Neural crest cell (in vitro differentiated cells): ENCODE measurements at places on chromosomes 5 and 9. TPM values are rescaled to one million over a fixed set of nuclear protein-coding genes. Genes with fewer than 3 reads are reported as not detected.
A peak's percentile ranks its signal among the peaks of the same experiment; 100 is the strongest.

DNA sequence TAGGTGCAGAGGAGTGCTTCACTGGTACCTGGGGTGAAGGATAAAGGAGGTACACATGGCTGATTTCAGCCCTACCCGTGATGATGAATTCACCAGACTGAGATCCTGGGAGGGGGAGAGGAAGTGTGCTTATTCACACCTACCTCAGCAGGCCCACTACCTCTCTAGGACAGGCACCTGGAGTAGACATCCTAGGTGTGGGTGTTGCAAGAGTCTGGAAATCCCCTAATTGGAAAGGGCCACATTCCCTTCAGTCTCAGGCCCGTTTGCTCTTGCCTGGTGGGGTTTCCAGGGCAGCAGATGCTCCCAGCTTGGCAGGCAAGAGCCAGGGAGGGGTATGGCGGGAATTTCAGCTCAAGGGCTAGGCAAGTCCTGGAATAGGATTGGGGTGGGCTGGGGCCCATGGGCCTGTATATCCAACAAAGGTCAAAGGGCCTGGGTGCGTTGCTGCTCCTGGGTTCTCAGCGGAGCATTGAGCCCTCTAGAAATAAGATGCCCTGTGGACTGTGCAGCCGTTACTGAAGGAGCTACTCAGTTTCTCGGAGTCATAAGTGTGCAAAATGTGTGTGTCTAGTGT, 5.8 kb upstream of the CCL21 start:
- peaks cover 10% of the 10 kb centered on the region for H3K27me3 ChIP-seq
- H3K4me3 ChIP-seq = no peak overlapping the region
- H3K27ac ChIP-seq = no peak overlapping the region
- no peaks in the 10 kb centered on the region for H3K4me1 ChIP-seq
- no peaks in the 10 kb centered on the region for H3K36me3 ChIP-seq

DNA sequence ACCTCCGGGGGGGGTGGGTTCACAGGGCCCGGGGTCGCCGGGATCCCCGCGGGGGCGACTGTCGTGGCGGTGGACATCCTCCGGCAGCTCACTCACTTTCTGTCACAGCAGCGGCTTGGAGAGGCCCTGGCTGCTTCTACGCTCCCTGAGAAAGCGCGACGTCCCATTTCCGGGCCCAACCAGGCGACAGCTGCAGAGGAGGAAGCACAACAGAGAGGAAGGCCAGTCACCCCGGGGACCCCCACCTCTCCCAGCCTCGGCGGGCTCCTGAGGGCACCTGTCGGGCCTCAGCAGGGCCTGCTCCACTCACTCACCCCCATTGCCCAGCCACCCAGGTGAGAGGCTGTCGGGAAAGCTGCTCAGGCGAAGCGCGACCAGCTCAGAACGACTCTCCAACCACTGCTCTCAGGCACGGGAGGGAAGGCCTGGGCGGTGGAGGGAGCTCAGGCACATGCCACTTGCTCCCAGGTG, 14.4 kb downstream of the BRD3 start:
- DNase-seq = no peak
- no peak overlapping the region for H3K4me3 ChIP-seq
- H3K27me3 ChIP-seq = no peaks in the 10 kb centered on the region
- H3K4me1 ChIP-seq = peaks cover 13% of the 10 kb centered on the region
- H3K27ac ChIP-seq = no peak overlapping the region

- no peaks in the 10 kb centered on the region for H3K27me3 ChIP-seq
- H3K27ac ChIP-seq = no peak overlapping the region
- H3K36me3 ChIP-seq = no peaks in the 10 kb centered on the region
- peaks cover 16% of the 10 kb centered on the region for H3K4me1 ChIP-seq
- no peak overlapping the region for H3K4me3 ChIP-seq
Measured at GRCh38 chr5:56270058-56270457, 36.9 kb upstream of the ANKRD55 start.

- H3K4me1 ChIP-seq = peaks cover 9% of the 10 kb centered on the region
- H3K4me3 ChIP-seq = no peak overlapping the region
- no peaks in the 10 kb centered on the region for H3K36me3 ChIP-seq
- peaks cover 2% of the 10 kb centered on the region for H3K27me3 ChIP-seq
- no peak overlapping the region for H3K27ac ChIP-seq
Measured at GRCh38 chr5:137287569-137287968, 211.6 kb downstream of the SPOCK1 start.

DNA sequence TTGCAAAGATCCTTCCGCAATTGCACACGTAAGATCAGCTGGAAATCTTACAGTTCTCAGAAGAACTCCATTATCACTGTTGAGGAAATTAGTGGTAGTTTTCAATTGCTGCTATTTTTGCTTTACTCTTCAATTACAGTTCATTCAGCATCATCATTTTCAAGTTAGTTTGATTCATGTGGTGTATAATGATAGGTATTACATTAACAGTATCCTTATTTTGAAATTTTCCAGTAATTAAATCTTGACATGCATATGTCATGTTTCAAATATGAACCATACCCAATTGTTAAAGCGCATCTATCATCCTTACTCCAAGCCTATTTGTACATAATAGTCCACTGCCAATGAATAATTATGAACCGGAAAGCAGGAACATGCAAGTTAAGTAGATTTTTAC, 60.3 kb downstream of the NR6A1 start:
- no peak overlapping the region for H3K27ac ChIP-seq
- H3K4me1 ChIP-seq = peaks cover 4% of the 10 kb centered on the region
- no peak for DNase-seq
- no peaks in the 10 kb centered on the region for H3K27me3 ChIP-seq

GRCh38 chr5:139915266-139915665, 119.7 kb downstream of the PSD2 start:
- H3K4me1 ChIP-seq = no peaks in the 10 kb centered on the region
- H3K27me3 ChIP-seq = peaks cover 32% of the 10 kb centered on the region
- no peak overlapping the region for H3K4me3 ChIP-seq
- no peak for DNase-seq
- no peaks in the 10 kb centered on the region for H3K36me3 ChIP-seq

DNA sequence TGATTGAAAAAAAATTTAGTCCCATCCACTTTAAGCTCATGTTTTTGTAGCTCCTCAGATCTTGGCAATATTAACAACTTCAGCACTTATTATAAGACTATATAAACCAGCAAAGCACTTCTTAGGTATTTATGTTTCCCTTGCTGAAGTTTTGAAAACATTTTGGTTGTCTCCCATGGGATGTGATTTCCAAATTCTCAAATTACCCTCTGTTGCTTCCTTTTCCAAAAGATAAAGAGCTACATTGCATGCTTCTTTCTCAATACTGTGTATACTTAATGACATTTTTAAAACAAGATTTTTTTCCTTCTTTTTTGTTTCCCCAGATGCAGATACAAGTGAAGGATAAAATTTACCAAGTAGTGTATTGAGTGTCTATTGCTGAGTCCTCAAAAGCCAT, 567.1 kb downstream of the CSNK1G3 start:
- no peaks in the 10 kb centered on the region for H3K27me3 ChIP-seq
- H3K27ac ChIP-seq = no peak overlapping the region
- H3K4me3 ChIP-seq = no peak overlapping the region
- peaks cover 9% of the 10 kb centered on the region for H3K36me3 ChIP-seq

GRCh38 chr5:135135530-135136226, 101.7 kb upstream of the PITX1 start:
- H3K27me3 ChIP-seq = peaks cover 7% of the 10 kb centered on the region
- no peak for DNase-seq
- H3K36me3 ChIP-seq = no peaks in the 10 kb centered on the region
- H3K4me1 ChIP-seq = no peaks in the 10 kb centered on the region

DNA sequence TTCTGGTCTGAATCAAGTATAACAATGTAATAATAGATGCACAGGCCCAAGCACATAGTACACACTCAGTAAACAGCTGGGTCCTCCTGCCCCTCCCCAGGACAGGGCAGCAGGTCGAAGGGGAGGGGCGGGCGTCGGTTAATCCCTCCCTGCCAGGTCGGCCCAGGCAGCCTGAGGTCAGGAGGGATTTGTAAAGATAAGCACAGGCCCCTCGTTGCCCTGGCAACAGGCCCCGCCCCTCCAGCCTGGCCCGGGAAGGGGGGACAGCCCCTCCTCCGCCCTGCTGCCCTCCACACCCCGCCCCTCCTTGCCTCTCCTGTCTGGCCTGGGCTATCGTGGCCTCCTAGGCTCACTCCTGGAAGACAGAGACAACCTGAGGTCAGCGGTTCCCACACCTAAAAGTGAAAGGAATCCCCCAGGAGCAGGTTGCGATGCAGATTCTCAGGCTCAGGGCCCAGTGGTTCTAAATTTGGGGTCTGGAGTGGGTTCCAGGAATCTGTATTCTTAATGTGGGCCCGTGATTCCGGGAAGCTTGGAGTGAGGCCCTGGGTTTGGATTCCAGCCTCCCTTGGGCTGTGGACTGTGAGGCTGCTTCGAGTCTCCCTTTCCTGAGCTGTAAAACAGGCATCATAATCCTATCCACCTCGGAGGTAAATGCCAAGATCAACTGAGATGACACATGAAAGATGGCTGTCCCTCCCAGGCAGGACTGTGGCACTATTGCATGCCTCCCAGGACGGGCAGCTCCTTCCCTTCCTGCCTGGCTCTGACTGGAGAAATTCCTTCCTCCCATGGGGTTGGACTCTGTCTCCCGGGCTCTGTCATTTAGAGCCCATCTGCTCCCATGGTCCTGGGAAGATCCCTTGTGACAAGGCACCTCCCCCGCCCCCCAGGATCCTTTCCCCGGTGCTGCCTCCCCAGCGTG, 4.4 kb downstream of the CRB2 start:
- peaks cover 72% of the 10 kb centered on the region for H3K4me1 ChIP-seq
- peak overlapping the region; percentile 94 for H3K27ac ChIP-seq
- H3K36me3 ChIP-seq = no peaks in the 10 kb centered on the region
- peak; percentile 95 for DNase-seq
- peak overlapping the region; percentile 93 for H3K4me3 ChIP-seq

DMRTA1 gene
- 2.4 and 2.7 TPM in 2 replicates for total RNA-seq

DNA sequence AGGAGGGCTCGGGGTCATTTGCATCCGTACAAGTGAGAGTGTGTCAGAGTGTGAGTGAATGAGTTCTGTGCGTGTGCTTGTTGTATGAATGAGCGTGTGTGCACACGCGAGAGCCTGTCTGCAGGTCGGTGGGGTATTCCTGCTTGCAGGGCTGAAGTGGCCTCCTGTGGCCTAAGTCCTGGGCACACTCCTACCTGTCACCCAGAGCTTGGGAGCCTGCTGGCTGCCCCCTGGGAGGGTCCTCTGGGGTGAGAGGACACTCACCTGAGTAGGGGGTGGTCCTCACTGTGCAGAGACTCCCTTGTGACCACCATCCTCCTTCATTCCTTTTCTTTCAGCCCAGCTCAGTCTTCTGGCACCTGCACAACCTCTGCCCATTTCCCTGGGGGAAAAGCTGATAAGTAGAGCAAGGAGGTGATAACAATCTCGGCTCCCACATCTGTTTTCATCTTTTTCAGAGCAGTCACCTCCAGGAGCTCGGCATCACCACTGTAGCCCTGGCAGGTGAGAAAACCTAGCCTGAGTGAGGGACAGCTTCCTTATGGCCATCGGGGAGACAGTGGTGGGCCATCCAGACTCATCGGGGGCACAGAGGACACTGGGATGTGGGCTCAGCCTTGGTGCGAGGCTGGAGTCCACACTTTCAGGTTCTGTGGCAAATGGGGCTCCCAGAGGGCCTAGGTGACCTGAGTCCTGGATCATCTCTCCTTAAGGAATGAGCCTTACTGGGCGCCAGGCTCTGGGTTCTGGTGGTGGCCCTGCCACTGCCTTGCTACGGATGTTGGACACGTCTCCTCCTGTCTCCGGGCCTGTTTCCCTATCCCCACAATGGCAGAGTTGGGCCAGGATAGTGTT, 38.7 kb upstream of the SYNPO start:
- H3K36me3 ChIP-seq = no peaks in the 10 kb centered on the region
- peaks cover 9% of the 10 kb centered on the region for H3K4me1 ChIP-seq
- no peaks in the 10 kb centered on the region for H3K27me3 ChIP-seq

- no peak overlapping the region for H3K27ac ChIP-seq
- no peaks in the 10 kb centered on the region for H3K4me1 ChIP-seq
- H3K36me3 ChIP-seq = peaks cover 21% of the 10 kb centered on the region
Measured at GRCh38 chr5:134975078-134975715, 7.5 kb downstream of the CATSPER3 start.

LCN15 gene
- total RNA-seq = not detected in 2 replicates

DNA sequence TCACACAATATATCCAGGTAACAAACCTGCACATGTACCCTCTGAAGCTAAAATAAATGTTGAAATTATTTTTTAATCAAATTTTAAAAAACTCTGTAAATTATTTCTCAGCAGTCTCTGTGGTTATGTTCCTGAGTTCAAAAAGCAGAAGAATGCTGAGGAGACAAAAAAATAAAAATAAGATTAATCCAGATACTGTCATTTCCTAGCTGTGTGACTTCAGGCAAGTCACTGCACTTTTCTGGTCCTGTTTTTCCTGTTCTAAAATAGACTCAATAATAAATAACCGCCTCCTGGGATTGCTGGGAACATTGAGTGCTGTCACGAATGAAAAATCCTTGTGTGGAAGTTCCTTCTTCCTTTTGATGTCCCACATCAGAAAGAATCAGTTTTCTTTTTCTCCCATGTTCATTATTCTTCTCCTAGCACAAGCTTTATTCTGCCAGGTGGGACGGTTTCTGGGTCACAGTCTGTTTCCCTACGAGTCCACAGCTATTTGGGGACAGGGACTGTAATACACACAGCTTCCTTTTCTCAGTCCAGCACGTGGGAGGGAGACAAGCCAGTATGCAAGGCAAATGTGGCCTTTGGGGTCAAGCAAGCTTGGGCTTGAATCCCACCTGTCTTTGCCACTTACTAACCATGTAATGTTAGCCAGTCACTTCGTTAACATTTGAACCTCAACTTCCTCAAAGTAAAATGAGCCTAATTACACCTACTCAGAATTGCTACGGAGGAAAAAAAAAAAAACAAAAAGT, 156.9 kb downstream of the TRIM32 start:
- DNase-seq = no peak
- H3K27ac ChIP-seq = no peak overlapping the region
- peaks cover 3% of the 10 kb centered on the region for H3K27me3 ChIP-seq
- no peak overlapping the region for H3K4me3 ChIP-seq

SIT1 gene
- total RNA-seq = 0.33 TPM in 1 of 2 replicates, not detected in the other

DNA sequence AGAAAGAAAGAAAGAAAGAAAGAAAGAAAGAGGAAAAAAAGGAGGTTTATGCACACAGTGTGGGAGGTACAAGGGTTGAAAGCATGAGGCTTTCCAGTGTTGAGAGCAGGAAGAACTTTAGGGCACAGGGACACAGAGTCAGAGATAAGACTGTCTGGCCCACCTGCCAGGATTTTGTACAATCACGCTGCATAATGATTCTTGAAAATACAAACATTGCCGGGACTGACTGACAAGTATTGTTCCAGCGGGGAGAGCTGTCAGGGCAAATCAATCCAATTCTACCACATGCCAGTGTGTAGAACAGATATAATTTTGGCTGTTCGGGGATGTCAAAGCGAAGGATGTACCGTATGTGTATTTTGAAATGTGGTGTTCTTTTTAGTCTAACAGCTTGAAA, 254.7 kb downstream of the NTRK2 start:
- no peak for DNase-seq
- no peaks in the 10 kb centered on the region for H3K27me3 ChIP-seq
- H3K4me1 ChIP-seq = peaks cover 21% of the 10 kb centered on the region
- peak overlapping the region; percentile 1 for H3K27ac ChIP-seq
- no peak overlapping the region for H3K4me3 ChIP-seq

SLCO6A1 gene
- total RNA-seq = 3.9 and 4.4 TPM in 2 replicates

- no peaks in the 10 kb centered on the region for H3K4me1 ChIP-seq
- H3K27me3 ChIP-seq = no peaks in the 10 kb centered on the region
- no peaks in the 10 kb centered on the region for H3K36me3 ChIP-seq
- DNase-seq = no peak
Measured at GRCh38 chr9:18545636-18546360, 71.8 kb downstream of the ADAMTSL1 start.

- peaks cover 6% of the 10 kb centered on the region for H3K36me3 ChIP-seq
- peaks cover 25% of the 10 kb centered on the region for H3K4me1 ChIP-seq
- DNase-seq = peak; percentile 64
- no peaks in the 10 kb centered on the region for H3K27me3 ChIP-seq
Measured at GRCh38 chr9:128124873-128125579, 2.5 kb downstream of the PTGES2 start.

KLF9 gene
- 0.19 and 0.20 TPM in 2 replicates for total RNA-seq

EPB41L4B gene
- total RNA-seq = 1.2 and 1.4 TPM in 2 replicates
